ENCODE measurements at places on chromosomes 4 and X. TPM values are rescaled to one million over a fixed set of nuclear protein-coding genes. Genes with fewer than 3 reads are reported as not detected.

- DNase-seq, result no peak
Measured at GRCh38 chr4:115272185-115272584, 158.8 kb upstream of the NDST4 start.

GRCh38 chr4:86896596-86896995 is 4.4 kb upstream of the C4orf36 start:
- no peak for DNase-seq

- no peak for DNase-seq
Measured at GRCh38 chr4:38151873-38152272, 191.7 kb downstream of the PTTG2 start.

The ARX gene
- total RNA-seq, result 0.52 TPM

DNA sequence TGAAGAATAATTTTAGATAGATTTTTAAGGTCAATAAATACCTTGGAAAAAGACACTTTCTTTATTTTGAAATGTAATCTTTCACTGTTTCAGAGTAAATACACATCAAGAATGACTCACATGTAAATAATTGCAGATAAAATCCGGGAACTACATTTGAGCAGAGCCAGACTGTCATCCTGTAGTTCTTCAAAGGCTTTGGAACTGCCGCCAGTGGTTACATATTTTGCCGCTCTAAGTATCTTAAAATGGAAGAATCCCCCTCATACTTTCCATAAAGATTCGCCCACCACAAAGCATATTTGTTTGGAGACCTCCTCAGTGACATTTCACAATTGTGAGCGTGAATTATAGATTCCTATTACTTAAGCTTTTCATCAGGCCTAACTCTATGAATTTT is 607.8 kb upstream of the ZFP42 start:
- DNase-seq, result no peak

DNA sequence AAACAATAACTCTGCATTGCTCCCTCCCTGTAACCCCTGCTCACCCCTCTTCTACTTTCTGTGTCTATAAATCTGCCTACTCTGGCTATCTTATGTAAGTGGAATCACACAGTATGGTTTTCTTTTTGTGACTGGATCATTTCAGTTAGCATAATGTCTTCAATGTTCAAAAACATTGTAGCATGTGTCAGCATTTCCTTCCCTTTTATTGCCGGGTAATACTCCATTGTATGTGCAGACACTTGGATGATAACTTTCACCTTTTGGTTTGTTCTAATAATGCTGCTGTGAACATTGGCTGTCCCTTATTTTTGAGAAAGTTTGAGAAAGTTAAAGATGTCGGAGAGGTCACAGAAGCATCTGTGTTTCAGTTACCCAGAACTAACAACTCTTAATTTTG is 60.6 kb upstream of the TLR2 start:
- no peak for DNase-seq

DNA sequence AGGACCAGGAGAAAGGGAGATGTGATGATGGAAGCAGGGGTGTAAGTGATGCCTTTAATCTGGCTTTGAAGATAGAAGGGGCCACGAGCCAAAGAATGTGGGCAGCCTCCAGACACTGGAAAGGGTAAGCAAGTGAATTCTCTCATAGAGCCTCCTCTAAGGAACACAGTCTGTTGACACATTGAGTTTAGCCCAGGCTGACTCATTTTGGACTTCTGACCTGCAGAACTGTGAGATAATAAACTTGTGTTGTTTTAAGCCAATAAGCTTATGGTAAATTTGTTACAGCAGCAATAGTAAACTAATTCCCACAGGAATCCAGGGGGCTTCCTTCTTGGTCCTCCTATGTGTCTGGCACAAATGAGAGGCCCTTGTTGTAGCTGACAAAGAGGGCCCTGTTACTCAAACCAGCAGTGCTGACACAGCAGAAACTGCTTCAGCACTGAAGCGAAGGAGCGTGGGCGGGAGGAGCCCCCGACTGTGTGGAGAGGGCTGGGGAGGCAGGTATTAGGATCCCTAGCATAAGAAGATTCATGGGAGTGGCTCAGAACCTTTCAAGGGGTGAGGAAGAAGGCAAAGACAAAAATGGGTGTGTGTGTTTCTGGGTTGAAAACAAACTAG is 268.7 kb downstream of the NR3C2 start:
- DNase-seq, result no peak

The ASB12 gene
- total RNA-seq, result not detected

- no peak for DNase-seq
Measured at GRCh38 chr4:2066571-2067445, 7.7 kb downstream of the NAT8L start.

GRCh38 chrX:106710771-106711170 is 15.7 kb upstream of the RNF128 start:
- DNase-seq, result no peak

GRCh38 chrX:149916745-149917392 is 12.5 kb upstream of the HSFX4 start:
- no peak for DNase-seq
